ENCODE measurements at places on chromosomes 12 and 14. TPM values are rescaled to one million over a fixed set of nuclear protein-coding genes. Genes with fewer than 3 reads are reported as not detected.

The IL26 gene
- total RNA-seq = not detected

DNA sequence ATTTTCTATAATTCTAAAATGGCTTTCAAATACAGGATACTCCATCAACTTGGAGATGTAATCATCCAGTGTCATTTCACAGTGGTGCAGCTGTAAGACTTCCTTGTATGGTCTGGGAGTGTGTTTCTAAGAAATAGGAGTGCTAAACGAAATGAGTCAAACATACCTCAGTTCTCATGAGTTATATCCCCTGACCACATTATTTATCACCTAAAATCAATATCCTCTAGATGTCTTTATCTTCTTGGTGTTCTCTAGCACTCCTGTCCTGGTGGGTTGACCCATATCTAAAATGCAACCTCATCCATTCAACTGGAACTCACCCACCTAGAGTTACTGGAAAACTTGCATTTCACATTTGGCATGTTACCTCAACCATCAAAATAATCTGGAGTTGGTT is 33.2 kb downstream of the TMEM30B start:
- DNase-seq = no peak

- DNase-seq = peak; percentile 70
Measured at GRCh38 chr12:111424793-111425251, 19.1 kb downstream of the SH2B3 start.

DNA sequence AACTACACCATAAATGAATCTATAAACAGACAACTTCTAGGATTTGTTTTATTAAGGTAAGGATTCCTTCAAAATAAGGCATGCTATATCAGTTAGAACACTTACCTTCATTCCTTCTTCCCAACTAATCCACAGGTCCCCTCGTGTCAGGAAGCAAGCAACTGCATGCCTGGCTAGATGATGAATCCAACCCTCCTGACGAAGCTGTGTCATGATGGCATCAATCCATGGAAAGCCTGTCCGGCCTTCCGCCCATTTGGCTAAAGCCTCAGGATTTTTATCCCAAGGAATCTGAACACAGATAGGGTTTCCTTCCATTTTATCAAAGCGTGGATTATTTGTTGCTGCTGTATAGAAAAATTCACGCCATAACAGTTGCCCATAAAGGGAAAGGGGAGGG is 12.5 kb upstream of the MTERF2 start:
- no peak for DNase-seq

GRCh38 chr12:45816652-45817051 is 87.1 kb downstream of the ARID2 start:
- no peak for DNase-seq

All from GM23338 (cell line).